ENCODE measurements at places on chromosomes 11 and 22.

- no peak for DNase-seq
These were observed 69.0 kb upstream of the THY1 start for GRCh38 chr11:119491753-119492510.

DNA sequence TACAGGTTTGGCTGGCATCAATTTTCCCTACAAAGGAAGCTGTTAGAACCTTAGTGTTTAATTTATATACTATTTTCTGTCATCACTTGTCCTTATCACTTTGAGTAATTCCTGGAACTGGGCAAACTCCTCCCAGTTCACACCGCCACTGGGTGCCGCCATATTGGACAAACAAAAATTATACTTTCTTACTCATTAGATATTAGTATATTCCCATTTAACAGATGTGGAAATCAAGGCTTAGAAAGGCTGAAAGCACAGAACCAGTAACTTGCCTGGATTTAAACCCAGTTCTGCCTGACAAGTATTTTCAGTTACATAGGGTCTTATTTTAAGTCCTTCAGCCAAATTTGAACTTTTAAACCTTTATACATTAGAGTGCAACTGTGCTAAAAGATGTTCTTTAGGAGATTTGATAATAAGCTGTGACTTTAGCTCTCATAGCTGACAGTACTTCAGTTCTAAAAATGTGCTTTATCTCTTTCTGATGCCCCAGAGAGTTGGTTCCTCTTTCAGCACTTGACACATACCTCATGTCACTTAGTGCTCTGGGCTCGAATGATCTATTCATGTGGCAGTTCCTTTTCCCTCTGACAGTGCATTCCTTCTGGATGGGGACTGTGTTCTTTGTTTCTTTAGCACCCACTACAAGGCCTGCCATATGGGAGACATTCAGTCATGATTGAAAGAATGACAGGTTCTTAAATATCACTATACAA lies 25.4 kb downstream of the COA4 start:
- no peak for DNase-seq

DNA sequence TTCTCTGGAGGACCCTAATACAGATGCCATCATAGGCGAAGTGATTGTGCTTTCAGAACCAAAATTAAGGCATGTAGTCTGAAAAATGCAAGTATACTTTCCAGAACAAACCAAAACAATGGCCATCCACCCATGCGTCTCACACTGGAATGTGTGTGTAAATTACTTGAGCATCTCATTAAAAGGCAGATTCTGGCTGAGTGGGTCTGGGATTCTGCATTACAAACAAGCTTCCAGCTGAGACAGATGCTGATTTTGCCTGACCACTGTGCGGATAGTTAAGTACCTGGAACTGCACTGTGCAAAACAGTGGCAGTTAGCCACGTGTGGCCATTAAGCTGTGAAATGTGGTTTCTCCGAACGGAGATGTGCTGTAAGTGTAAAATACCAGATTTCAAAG lies 26.2 kb downstream of the RRP7A start:
- DNase-seq: no peak

- no peak for DNase-seq
These were observed 19.7 kb downstream of the SLC37A2 start for GRCh38 chr11:125082611-125083311.

DNA sequence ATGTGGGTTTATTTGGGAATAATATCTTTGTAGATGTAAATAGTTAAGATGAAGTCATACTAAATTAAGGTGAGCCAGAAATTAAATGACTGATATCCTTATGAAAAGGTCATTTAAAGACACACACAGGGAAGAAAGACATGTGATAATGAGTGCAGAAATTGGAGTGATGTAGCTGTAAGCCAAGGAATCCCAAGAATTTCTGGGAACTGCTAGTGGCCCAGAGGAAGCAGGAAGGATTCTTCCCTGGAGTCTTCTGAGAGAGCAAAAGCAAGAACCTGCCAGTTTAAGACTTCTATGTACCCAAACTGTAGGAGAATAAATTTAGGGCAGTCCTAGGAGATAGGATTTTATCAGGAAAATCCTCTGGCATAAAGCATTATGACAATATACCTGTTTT lies 66.9 kb downstream of the LRRC4C start:
- no peak for DNase-seq

- DNase-seq: no peak
These were observed 34.8 kb upstream of the PRODH start for GRCh38 chr22:18970948-18971315.

GRCh38 chr22:38704654-38705234 lies 1.0 kb upstream of the GTPBP1 start:
- no peak for DNase-seq

DNA sequence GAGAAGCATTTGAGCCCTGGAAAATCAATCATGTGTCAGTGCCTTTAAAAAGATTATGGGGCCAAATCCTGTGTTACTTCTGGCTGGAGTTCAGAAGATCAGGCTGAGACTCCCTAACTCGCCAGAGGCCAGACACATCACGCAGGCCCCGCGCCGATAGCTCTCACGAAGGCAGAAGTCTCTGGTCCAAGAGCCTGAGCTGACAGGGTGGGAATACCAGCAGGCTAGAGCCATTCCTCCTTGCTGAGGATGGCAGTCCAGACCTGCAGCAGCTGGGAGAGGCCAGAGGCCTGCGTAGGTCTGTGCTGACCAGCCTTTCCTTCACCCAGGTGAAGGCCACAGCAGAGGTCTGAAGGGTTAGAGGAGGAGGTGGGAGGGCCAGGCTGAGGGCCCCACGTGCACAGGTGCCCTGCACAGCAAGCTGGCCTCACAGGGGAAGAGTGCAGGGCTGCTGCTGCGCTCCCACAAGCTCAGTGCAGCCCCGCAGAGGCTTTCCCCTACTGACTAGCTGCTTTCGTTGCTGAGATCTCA lies 52.9 kb downstream of the ST14 start:
- no peak for DNase-seq

GRCh38 chr11:47863898-47864430 lies 15.8 kb upstream of the NUP160 start:
- no peak for DNase-seq

- DNase-seq: no peak
These were observed 588.4 kb downstream of the OPCML start for GRCh38 chr11:132943706-132944568.

DNA sequence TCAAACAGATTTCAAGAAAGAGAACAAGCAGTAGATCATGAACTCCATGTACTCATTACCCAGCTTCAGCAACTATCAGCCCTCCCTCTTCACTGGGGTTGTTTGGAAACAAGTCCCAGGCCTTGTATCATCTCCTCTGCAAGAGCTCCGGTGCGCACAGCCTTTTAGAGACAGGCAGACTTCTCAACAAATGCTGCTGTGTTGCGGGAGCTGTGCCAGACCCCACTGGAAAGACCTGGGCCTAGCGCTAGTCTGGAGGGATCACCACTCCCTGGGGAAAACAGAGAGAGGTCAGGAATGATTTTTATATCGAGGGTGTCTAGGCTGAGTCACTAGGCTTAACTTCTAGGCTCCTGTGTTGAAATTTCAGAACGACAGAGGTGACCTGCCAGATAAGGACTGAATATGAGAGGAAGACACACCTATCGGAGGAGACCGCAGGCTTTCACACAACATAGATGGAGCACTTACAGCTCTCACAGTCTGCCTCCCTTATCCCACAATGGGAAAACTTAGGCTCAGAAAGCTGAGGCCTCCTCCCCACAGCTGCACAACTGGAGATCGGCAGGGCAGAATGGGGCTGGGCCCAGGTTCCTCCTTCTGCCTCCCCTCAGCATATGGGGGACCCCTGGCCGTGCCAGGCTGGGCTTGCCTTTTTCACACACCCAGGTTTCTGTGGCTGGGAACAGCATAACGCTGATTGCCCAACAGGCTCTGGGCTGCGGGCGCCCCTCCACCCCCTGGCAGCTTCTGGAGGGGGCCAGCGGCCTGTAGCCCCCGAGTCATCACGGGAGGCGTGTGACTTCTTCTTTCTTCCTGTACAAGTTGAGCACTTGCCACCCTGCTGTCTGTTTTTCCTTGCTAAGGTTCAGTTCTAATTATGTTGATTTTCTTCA lies 86.0 kb downstream of the PKNOX2 start:
- no peak for DNase-seq

GRCh38 chr11:95524314-95525036 lies 265.1 kb downstream of the FAM76B start:
- no peak for DNase-seq

GRCh38 chr22:35384527-35384926 lies 3.6 kb downstream of the HMOX1 start:
- DNase-seq: no peak

DNA sequence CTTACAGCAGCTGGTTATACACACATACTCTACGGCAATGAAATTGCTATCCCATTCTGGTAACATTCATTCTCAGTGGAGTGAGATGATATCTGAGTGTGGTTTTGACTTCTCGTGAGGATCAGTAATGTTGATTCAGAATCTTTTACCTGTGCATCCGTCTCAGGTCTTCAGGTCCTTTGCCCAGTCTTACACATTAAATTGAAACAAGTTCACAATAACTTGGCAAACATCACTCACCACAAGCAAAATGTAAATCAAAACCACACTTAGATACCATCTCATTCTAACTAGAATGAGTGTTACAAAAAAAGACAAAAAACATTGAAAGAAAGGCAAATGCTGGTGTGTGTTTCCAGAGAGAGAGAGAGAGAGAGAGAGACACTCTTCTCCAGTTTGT lies 14.0 kb downstream of the RGL4 start:
- DNase-seq: no peak

GRCh38 chr11:95229993-95230809 lies 801 bp downstream of the SESN3 start:
- DNase-seq: no peak

GRCh38 chr11:95515371-95515770 lies 274.2 kb downstream of the FAM76B start:
- DNase-seq: no peak

- DNase-seq: no peak
These were observed 541.2 kb downstream of the BUD13 start for GRCh38 chr11:116231543-116231942.

- DNase-seq: no peak
These were observed 682.2 kb upstream of the RAG2 start for GRCh38 chr11:37280200-37280599.

GRCh38 chr22:23399367-23400285 lies 180.5 kb downstream of the IGLL1 start:
- DNase-seq: no peak

DNA sequence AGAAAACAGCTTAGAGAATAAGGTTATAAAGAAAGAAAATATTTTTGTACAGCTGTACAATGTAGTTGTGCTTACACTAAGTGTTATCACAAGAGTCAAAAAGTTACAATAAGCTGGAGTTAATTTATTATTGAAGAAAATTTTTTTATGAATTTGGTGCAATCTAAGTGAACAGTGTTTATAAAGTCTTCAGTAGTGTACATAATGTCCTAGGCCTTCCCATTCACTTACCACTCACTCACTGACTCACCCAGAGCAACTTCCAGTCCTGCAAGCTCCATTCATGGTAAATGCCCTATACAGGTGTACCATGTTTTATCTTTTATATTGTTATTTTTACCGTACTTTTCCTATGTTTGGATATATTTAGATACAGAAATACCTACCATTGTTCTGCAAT lies 34.7 kb downstream of the GDPD4 start:
- no peak for DNase-seq

- no peak for DNase-seq
These were observed 3.3 kb downstream of the APLNR start for GRCh38 chr11:57233702-57234101.

DNA sequence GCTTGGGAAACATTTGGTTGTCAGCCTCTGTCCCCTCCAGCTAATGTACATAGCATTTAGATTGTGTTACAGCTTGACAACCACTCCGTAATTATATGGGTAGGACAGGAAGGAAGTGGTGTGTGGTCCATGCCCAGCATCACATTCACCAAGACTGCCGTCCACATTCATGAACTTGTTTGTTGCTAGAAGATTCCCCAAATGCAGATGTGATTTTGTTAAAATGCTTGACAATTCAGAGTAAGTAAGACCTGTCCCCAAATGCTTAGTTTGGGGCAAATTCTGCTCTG lies 1482.7 kb downstream of the TBC1D22A start:
- DNase-seq: no peak

DNA sequence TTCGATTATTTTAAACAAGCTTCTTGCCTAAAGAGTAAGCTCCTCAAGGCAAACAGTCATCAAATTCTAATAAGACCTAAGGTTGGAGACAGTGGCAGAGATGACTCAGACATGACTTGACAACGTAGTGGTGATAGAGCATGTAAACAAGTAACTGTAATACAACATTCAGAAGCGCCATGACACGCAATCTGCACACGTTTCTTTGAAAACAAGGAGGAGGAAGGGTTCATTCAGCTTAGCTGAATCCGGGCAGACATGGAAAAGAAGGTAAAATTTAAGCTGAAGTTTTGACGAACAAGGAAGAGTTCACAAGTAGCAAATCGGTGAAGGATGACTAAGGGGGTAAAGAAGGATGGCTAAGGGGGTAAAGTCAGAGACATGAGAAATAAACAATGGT lies 152.4 kb upstream of the ZC3H12C start:
- DNase-seq: no peak

GRCh38 chr11:35593143-35593542 lies 25.1 kb upstream of the FJX1 start:
- no peak for DNase-seq

GRCh38 chr11:31651208-31651607 lies 141.6 kb downstream of the ELP4 start:
- no peak for DNase-seq

- DNase-seq: no peak
These were observed 37.6 kb upstream of the DKK3 start for GRCh38 chr11:12045914-12046635.

DNA sequence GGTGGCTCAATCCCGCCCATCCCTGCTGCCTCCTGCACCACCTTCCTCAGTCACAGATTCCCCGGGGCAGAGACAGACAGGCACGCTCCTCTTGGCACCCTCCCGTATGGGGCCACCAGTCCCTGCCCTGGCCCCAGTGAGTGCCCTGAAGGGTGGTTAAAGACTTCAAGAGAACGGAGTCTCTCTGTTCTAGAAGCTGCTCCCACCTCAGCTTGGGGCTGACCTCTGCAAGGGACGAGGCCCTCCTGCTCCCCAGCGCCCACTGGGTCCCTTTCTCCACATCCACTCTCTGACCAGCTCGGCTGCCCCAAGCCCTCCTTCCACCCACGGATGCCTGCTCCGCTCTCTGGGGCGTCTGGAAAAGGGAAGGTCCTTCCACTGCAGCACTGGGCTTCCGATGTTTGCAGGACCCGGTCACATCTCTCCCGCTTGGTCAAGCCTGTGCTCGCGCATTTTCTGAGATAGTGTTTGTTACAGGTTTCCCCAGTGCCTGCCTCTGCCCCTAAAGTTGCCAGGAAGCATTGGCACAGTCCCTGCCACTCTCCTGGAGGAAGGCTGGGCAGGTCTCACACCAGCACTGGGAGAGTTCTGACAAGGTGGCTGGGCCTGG lies 1487.9 kb downstream of the TBC1D22A start:
- DNase-seq: no peak

DNA sequence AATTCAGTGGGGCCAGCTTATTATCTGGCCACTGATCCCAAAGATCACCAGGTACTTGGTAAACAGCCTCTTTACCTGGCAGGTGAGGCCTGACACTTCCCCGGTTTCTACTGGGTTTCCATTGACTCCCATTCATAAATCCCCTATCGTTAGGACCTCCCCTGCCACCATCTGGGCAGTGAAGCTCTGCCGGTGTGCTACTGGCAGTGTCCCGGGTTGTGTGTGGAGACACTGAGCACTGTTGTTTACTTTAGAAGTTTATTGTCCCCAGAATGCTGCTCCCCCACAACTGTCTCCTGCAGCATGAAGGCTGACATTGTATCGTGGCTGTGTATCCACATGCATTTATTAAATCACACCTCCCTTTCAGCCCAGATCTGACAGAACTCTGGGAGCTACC lies 142.7 kb downstream of the WNT7B start:
- no peak for DNase-seq

- DNase-seq: no peak
These were observed 12.3 kb downstream of the TPCN2 start for GRCh38 chr11:69060806-69061712.
